ENCODE measurements at places on chromosomes 4 and X. TPM values are rescaled to one million over a fixed set of nuclear protein-coding genes. Genes with fewer than 3 reads are reported as not detected.

GRCh38 chr4:120718979-120719566 lies 203.5 kb downstream of the PRDM5 start:
- DNase-seq: peak; percentile 43

GRCh38 chr4:19539201-19539600 lies 712.5 kb upstream of the SLIT2 start:
- no peak for DNase-seq

GRCh38 chrX:56797574-56798338 lies 68.7 kb downstream of the NBDY start:
- DNase-seq: no peak

DNA sequence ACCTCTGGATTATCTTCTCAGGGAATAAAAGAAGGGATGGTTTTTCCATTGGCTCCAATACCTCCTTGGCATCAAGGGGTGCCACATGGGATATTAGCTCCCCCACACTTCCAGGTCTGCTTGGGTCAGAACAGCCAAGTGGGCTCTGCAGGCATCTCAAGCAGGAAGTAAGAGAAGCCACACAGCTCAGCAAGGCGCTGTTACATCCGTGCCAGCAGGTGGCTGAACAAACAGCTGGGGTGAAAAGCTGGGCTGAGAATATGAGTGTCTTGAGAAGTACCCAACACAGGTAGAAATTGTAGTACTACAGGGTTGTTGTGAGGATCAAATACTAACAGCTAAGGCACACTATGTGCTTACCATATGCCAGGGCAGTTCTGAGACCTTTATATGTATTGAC lies 76.7 kb upstream of the TMEM150C start:
- no peak for DNase-seq

DNA sequence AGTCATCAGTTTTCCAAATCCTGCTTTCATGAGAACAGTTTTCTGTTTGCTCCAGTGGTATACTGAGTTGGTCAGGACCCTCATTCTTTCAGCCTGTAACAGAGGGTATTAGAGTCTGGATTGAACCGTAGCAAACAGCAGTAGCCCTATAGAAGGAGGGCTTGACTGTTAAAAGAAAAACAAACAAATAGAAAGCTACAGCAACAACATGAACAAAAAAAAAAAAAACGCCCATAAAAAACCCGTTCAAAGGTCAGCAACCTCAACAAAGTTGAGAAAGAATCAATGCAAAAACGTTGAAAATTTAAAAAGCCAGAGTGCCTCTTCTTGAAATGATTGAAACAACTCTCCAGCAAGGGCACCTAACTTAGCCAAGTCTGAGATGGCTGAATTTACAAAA lies 64.7 kb upstream of the UGT2B10 start:
- DNase-seq: no peak

- DNase-seq: no peak
Observed at GRCh38 chrX:68571292-68571609, 72.4 kb downstream of the YIPF6 start.

- DNase-seq: no peak
Observed at GRCh38 chr4:37697566-37697965, 11.4 kb upstream of the RELL1 start.

- no peak for DNase-seq
Observed at GRCh38 chr4:158581161-158581560, 59.5 kb downstream of the RXFP1 start.

- peak; percentile 72 for DNase-seq
Observed at GRCh38 chrX:23952984-23953907, 45.4 kb downstream of the CXorf58 start.

DNA sequence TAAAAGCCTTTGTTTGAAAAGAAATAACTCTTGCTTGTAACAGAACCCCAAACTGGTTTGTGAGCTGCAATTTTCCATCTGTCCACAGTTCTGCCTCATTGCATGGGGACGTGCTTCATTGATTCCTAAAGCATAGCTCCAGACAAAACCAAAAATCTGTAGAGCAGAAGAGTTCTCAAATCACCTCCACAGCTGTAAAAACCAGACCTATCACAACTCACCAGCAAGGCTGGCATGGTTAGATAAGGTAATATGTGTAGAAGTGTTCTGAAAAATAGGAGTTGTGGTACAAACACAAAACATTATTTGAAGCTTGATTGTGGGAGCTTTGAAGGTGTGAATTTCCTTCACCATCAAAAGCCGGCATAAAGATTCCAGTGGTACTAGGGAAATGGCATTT lies 12.5 kb upstream of the RAB28 start:
- DNase-seq: no peak

DNA sequence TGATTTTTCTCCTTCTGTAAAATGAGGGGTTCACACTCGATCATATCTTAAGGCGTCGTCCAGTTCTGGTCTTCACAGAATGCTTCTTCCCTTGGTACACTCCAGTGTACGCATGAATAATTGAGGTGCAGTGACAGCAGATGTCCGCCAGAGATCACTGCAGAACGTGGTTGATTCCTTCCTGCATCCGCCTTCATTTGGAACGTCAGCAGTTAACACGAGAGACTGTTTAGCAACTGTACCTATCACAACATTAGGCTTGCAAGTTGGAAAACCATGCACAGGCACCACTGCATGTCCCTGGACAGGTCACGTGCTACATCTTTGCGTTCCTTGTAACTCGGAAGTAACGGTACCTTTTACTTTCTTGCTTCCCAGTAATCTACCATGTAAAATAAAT lies 66.0 kb upstream of the GEMIN8 start:
- DNase-seq: peak; percentile 50

DNA sequence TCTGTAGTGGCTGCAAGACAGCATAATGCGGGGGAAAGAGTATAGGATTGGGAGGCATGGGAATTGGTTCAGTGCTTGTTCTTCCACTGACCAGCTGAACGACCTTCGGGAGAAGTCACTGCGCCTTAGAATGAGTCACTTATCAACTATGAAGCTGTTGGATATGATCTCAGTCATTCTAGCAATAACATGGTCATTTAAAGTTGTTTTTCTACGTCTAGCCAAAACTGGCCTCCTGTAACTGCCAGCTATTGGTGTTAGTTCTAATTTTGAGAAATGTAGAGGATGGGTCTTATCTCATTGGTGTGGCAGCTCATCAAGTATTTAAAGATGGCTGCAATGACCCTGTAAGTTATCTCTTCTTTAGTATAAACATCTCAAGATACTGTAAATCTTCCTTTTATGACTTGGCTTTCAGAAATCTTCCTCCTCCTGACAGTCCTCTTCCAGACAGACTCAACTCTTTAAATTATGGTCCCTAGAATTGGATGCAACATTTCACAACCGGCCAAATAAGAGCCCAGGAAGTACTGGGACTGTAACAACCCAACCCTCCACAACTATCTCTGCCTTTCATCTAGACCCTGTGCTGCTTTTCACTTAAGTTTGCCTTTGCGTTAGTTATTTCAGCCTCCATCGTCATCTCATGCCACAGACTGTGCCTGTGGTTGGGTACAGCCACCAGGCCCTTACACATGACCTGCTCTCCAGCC lies 243.3 kb downstream of the CBR4 start:
- DNase-seq: no peak

DNA sequence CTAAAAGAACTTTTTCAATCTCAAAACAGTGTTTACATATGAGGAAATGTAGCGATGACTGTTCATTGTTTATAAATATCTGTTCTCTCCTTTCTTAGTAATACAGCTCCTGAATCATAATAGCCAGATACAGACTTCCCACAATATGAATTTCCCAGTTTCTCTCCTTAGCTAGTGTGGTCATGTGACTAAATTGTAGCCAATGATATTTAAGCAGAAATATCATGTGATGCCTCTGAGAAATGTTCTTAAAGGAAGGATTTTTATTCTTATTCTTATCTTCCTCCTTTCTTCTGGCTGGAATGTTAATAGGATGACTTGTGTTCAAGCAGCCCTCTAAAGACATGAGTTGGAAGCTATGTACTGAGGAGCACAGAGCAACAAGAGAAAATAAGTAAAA lies 383.7 kb upstream of the ATOH1 start:
- DNase-seq: no peak

GRCh38 chrX:76987381-76987780 lies 459.8 kb upstream of the FGF16 start:
- peak; percentile 25 for DNase-seq

GRCh38 chr4:42995343-42995944 lies 102.9 kb downstream of the GRXCR1 start:
- no peak for DNase-seq

GRCh38 chr4:109155682-109156283 lies 146.7 kb downstream of the COL25A1 start:
- no peak for DNase-seq

DNA sequence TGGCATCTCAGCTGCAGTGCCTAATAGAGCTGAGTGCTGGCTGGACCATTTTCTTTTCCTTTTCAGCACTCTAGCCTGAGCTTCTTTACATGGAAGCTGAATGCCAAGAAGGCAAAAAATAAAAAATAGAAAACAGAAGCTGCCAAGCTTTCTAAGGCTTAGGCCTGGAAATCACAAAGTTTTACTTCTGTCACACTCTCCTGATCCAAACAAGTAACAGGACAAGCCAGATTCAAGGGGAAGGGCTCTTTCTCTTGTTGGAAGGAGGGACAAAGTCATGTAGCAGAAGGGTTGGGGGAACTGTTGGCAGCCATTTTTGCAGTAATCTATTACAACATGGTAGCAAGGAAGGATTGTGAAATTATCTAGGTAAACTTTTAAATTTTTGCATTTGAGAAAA lies 131.8 kb downstream of the MSL3 start:
- no peak for DNase-seq

GRCh38 chrX:152220606-152221005 lies 82.2 kb upstream of the MAGEA10 start:
- DNase-seq: no peak

DNA sequence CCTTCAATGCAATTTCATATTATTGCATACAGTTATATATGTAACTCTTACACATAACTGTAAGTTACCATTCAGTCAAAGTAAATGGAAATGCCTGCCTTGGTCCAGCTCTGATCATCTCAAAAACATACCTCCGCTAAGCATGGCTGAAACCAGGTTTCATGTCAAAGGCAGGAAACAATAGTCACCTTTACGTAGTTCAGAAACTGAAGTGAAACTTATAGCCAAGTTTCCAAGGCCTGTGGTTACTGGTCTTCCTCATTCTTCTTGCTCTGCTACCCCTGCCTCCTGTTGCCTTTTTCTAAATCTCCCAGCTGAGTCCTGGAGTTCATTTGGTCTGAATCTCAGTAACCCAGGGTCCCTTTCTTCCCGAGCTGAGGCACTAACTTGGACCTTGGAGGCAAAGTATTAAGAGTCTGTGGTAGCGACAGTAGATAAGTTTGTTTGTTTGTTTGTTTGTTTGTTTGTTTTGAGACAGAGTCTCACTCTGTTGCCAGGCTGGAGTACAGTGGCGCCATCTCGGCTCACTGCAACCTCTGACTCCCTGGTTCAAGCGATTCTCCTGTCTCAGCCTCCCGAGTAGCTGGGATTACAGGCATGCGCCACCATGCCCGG lies 30.8 kb downstream of the DAPP1 start:
- DNase-seq: no peak

The SPANXA1 gene
- not detected for total RNA-seq

The NWD2 gene
- not detected for total RNA-seq

The GABRE gene
- total RNA-seq: 1.4 TPM

The HELT gene
- not detected for total RNA-seq

The BBS12 gene
- 1.2 TPM for total RNA-seq

The VBP1 gene
- total RNA-seq: 83.9 TPM

The XG gene
- 1.1 TPM for total RNA-seq

The TCEAL6 gene
- not detected for total RNA-seq

The SORCS2 gene
- 0.72 TPM for total RNA-seq

The DRD5 gene
- total RNA-seq: not detected

The LRCH2 gene
- total RNA-seq: 6.6 TPM

The SCD5 gene
- 0.68 TPM for total RNA-seq

The ERCC6L gene
- total RNA-seq: 18.1 TPM
